ENCODE measurements at places on chromosomes 7 and 10. TPM values are rescaled to one million over a fixed set of nuclear protein-coding genes. Genes with fewer than 3 reads are reported as not detected.

Gene CASP7
- 25.2 TPM for total RNA-seq

Gene PBLD
- 2.2 TPM for total RNA-seq

Gene MYO3A
- not detected for total RNA-seq

Gene ZNF804B
- not detected for total RNA-seq

Gene PRKCQ
- not detected for total RNA-seq

Gene TBXAS1
- total RNA-seq: 4.0 TPM

All from subcutaneous preadipocyte (primary cell).